HT1080 (cell line): ENCODE measurements at places on chromosomes 2 and 18. TPM values are rescaled to one million over a fixed set of nuclear protein-coding genes. Genes with fewer than 3 reads are reported as not detected.

Gene KDM3A
- total RNA-seq, result 13.7 and 14.8 TPM in 2 replicates

Gene CTNNA2
- not detected in 2 replicates for total RNA-seq

Gene NDC80
- total RNA-seq, result 46.1 and 46.9 TPM in 2 replicates

Gene IL1RN
- 0.10 TPM in 1 of 2 replicates, not detected in the other for total RNA-seq

Gene ADGRF3
- not detected in 2 replicates for total RNA-seq
